Epithelial cell of proximal tubule (primary cell): ENCODE measurements at places on chromosomes 6 and 20.

DNA sequence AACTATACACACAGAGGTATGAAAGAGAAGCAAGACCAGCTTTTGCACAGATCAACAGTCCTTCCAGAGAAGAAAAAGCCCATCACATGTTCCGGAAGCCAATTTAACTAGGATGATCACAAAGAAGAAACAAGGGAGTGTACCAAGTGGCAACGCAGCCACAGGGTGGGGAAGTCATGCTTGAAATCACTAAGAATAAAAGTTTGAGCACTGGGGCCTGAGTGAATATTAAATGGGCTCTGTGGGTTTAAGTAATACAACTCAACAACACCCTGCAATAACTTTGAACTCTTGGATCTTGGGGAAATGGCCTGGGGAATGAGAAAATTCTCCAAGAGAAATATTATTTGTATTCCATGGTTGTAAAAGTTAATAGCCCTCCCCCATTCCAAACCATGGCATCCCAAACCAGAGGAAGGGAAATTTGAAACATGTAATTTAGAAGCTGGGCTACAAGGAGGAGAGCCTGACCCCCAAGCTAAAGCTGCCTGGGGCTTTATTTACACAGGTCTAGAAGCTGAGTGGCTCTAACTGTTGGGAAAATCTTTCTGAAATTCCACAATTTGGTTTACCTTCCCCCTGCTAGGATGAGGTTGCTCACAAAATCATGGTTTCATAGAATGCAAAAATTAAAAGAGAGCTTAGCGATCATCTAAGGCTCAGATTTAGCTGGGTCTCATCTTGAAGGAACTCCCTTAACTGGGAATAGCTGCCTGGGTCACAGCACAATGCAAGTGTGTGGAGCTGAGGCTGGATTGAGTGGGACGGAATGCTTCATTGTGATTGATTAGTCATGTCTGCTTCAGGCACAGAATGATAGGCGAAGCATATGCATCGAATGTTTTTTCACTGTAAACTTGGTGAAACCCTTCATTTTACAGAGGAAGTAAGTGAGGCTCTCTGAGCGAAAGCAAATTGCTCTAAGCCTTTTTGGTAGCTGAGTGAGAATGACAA is 143.6 kb downstream of the BMP7 start:
- no peak for DNase-seq

GRCh38 chr6:169406034-169406433 is 152.4 kb upstream of the THBS2 start:
- no peak for DNase-seq

- DNase-seq: no peak
Measured at GRCh38 chr6:24720131-24720603, 1.2 kb upstream of the C6orf62 start.

DNA sequence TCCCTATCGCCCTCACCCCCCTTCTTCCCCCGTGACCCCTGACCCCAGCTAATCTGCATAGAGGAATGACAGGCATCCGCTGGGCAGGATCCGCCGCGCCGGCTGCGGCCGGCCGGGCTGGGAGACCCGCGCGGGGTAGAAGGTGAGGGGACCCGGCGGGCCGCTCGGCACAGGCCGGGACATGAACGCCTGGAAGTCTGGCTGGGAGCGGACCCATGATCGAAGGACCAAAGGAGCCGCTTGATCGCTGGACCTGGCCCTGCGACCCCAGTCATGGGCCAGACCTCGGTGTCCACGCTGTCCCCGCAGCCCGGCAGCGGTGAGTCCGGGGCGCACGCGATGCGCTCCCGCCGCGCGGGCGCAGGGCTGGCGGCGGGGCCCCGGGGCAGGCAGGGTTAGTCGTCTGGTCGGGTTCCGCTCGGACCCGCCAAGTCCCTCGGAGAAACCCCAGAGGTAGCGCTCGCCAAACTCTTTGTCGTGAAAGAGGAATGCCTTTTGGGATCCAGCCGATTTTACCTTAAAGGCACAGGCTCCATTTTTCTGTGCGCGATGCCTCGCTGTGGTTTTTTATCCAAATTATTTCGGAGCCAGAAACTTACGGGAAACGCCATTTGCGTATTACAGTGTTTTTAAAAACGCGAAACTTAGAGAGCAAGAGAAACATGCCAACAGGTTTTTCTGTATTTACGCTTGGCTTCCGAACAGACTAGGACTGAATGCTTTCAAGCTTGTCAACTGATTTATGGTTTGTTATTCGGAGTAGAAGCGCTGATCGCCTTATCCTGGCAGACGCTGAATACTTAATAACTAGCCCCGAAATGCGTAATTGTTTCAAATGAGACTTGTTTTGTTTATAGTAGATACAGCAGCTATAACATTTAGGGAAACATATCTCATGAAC is at the start of gene PHACTR2:
PHACTR2 (plus strand) TSS at position 75 of the 901 bp plus-strand sequence; CDS start at position 274, 199 bp downstream.
- DNase-seq: no peak

- no peak for DNase-seq
Measured at GRCh38 chr6:24911796-24912382, 23.9 kb downstream of the RIPOR2 start.

DNA sequence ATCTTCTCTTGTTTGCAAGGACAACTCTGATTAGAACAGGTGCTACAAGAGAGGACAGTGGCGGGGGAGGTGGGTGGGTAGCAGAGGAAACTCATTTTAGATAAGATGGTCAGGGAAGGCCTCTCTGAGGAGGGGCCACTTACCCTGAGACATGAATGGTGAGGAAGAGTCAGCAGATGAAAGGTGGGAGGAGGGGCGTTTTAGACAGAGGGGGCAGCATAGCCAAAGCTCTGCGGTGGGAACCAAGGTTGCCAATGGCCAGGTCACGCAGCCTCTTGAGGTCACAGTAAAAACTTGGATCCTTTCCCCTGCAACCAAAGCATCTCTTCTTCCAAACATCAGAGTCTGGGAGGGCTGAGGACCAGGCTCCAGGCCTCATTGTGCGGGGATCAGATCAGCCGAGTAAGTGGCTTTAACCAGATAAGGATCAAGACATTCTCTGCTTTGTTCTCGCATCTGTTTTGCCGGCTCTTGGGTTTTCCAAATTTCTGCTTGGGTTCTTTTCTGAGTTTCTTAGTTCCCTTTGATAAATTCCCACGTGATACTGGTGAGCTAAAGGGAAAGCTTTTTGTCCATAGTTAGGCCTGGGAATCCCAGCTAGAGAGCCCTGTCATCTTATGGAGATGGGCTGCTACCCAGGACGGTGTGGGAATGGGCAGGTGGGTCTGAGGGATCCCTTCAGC is 5.5 kb upstream of the CD40 start:
- no peak for DNase-seq

DNA sequence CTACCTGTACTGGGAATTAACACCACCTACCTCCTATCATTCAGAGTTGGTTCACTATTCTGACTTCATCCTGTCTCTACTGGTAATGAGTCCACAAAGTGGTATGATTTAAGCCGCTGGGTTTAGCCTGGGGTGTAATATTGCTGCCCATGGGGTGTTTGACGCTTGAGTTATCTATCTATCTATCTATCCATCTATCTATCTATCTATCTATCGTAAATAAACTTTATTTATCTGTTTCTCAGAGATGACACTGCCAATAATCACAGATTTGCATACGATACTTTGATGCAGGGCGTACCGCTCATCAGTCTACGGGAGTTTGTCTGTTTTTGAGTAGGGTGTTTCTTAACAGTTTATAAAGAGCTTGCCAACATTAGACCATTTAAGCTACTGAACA is 73.6 kb upstream of the ZNF184 start:
- DNase-seq: no peak

DNA sequence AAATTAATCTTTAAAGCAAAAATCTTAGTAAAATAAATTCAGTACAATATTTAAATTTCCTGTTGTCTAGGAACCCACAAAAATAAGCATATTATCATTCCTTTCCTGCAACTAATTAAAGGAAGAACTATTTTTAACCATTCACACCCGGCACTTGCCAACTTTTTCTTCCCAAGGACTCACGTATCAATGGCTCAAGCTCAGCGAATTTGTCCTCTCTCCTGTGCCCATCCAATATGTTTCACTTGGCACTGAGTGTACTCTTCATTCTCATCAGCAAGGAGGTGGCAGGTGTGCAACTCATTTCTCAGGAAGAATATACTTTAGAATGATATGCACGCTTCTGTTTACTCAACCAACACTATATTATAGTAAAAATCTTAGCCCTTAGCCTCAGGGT is 419.4 kb downstream of the C6orf118 start:
- no peak for DNase-seq
